ENCODE measurements at places on chromosomes 12 and 14. TPM values are rescaled to one million over a fixed set of nuclear protein-coding genes. Genes with fewer than 3 reads are reported as not detected.

- H3K27ac ChIP-seq = no peak overlapping the region
- no peak for DNase-seq
- H3K27me3 ChIP-seq = no peaks in the 10 kb centered on the region
- peaks cover 10% of the 10 kb centered on the region for H3K4me1 ChIP-seq
- no peak overlapping the region for H3K4me3 ChIP-seq
These were observed 506.0 kb downstream of the DIO2 start for GRCh38 chr14:79705126-79705894.

DNA sequence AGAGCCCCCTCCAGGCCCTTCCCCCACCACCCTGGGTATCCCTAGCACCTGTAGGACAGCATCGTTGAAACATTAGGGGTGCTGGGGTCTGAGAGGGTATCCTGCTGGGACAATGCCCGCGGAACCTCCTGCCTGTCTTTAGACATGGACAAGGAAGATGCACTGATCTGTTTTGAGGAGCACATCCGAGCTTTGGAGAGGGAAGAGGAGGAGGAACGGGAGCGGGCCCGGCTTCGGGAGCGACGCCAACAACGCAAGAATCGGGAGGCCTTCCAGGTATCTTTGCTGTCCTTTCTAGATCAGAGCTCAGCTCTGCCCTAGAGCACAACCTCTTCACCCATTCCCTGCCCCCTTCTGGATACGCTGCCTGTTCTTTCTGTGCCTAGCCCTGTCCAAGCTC lies 13.2 kb downstream of the PRPF40B start:
- peak overlapping the region; percentile 83 for H3K27ac ChIP-seq
- no peaks in the 10 kb centered on the region for H3K27me3 ChIP-seq
- no peak overlapping the region for H3K4me3 ChIP-seq
- H3K4me1 ChIP-seq = peaks cover 20% of the 10 kb centered on the region

GRCh38 chr12:77047341-77048109 lies 17.8 kb downstream of the E2F7 start:
- peaks cover 3% of the 10 kb centered on the region for H3K4me1 ChIP-seq
- H3K4me3 ChIP-seq = no peak overlapping the region
- peaks cover 4% of the 10 kb centered on the region for H3K36me3 ChIP-seq
- H3K27ac ChIP-seq = no peak overlapping the region
- DNase-seq = no peak
- no peaks in the 10 kb centered on the region for H3K27me3 ChIP-seq

The GLS2 gene
- 0.54 TPM for total RNA-seq

DNA sequence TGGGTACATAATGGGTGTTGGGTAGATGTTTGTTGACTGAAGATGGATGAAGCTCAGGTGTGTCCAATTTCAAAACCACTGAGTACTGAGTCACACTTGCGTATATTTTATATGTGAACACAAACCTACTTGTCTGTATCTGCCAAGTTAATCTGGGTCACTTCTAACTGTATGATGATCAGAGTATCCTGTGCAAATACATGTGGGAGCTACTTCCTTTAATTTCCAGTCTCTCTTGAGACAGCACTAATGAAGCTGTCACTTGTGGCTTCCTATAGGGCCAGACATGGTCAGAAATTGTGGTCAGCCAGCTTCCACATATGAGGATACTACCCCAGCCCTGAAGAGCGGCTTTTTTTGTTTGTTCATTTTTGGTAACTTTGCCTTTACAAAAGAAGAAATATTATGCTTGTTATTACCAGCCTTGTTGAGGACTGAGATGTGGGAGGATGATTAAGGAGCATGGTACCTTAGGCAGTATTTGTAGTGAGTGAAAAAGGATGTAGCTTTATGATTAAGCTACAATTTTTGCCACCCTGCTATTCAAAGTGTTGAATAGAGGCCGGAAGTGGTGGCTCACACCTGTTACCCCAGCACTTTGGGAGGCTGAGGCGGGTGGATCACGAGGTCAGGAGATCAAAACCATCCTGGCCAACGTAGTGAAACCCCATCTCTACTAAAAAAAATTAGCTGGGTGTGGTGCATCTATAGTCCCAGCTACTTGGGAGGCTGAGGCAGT lies 32.4 kb downstream of the PLXNC1 start:
- H3K27ac ChIP-seq = no peak overlapping the region
- no peak overlapping the region for H3K4me3 ChIP-seq
- no peak for DNase-seq
- no peaks in the 10 kb centered on the region for H3K27me3 ChIP-seq
- peaks cover 5% of the 10 kb centered on the region for H3K36me3 ChIP-seq

GRCh38 chr12:163406-163986 lies 50.5 kb downstream of the SLC6A12 start:
- peaks cover 2% of the 10 kb centered on the region for H3K36me3 ChIP-seq
- DNase-seq = no peak
- H3K27me3 ChIP-seq = peaks cover 34% of the 10 kb centered on the region
- H3K4me3 ChIP-seq = no peak overlapping the region
- H3K4me1 ChIP-seq = peaks cover 4% of the 10 kb centered on the region
- no peak overlapping the region for H3K27ac ChIP-seq

The EPYC gene
- not detected for total RNA-seq

DNA sequence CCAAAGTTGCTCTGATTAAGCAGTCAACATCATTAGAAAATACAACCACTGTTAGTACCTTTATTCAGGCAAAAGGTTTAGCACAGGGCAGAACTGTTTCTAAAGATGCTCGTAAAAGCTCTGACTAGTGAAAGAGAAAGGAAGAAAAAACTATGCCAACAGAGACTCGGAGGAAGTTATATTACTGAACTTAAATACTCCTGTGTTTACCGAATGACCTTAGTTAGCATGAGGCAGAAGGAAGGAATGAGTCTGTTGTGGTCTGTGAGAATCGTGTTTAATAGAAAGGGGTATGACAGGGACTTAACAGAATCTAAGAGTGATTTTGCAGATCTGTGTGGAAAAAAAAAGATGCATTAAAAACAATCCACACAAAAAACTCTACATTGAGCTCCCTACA lies 84.1 kb upstream of the OVCH1 start:
- H3K27me3 ChIP-seq = no peaks in the 10 kb centered on the region
- H3K27ac ChIP-seq = no peak overlapping the region
- H3K4me3 ChIP-seq = no peak overlapping the region
- H3K4me1 ChIP-seq = peaks cover 37% of the 10 kb centered on the region
- peaks cover 2% of the 10 kb centered on the region for H3K36me3 ChIP-seq

DNA sequence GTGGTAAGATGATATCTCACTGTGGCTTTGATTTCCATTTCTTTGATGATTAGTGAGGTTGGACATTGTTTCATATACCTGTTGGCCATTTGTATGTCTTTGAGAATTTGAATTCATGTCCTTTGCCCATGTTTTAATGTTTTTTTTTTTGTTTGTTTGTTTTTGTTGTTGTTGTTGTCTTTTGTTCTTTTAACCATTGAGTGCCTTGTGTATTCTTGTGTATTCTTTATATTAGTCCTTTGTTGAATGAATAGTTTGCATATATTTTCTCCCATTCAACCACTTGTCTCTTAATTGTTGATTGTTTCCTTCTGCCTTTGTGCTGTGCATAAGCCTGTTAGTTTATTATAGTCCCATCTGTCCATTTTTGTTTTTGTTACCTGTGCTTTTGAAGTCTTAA lies 71.9 kb downstream of the FBXO33 start:
- H3K4me1 ChIP-seq = peaks cover 5% of the 10 kb centered on the region
- DNase-seq = no peak
- peaks cover 21% of the 10 kb centered on the region for H3K36me3 ChIP-seq
- no peak overlapping the region for H3K27ac ChIP-seq
- H3K27me3 ChIP-seq = no peaks in the 10 kb centered on the region
- no peak overlapping the region for H3K4me3 ChIP-seq

- no peaks in the 10 kb centered on the region for H3K36me3 ChIP-seq
- H3K4me1 ChIP-seq = peaks cover 80% of the 10 kb centered on the region
- no peak overlapping the region for H3K4me3 ChIP-seq
- H3K27ac ChIP-seq = peak overlapping the region; percentile 93
- DNase-seq = no peak
- no peaks in the 10 kb centered on the region for H3K27me3 ChIP-seq
These were observed 44.7 kb downstream of the FRS2 start for GRCh38 chr12:69514845-69515244.

DNA sequence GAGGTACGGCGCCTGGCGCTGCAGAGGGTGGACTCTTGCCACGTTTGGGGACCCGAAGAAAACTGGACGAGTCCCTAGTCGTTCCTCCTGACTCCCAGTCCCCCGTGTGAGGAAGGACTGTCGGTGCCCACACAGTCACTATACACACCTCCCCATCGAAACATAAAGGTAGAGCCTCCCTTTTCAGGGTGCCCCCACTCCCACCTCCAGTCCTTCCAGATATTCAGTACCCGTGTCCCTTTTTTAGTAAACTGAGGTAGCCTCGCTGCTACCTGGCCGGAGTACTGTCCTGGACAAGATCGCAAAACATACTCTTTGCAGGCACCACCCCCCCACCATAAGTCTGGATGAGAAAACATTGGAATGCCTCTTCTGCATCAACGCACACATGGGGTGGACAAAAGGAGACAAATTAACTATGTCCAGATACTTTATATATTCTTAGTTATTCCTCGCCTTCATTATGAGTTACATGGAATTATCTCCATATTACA lies 610 bp upstream of the KMT2D start:
- peak overlapping the region; percentile 95 for H3K4me3 ChIP-seq
- DNase-seq = no peak
- H3K27ac ChIP-seq = peak overlapping the region; percentile 97

- no peaks in the 10 kb centered on the region for H3K27me3 ChIP-seq
- H3K4me1 ChIP-seq = peaks cover 87% of the 10 kb centered on the region
- H3K4me3 ChIP-seq = peak overlapping the region; percentile 44
- peaks cover 45% of the 10 kb centered on the region for H3K36me3 ChIP-seq
- no peak for DNase-seq
- H3K27ac ChIP-seq = peak overlapping the region; percentile 99
These were observed 52.2 kb downstream of the SSH1 start for GRCh38 chr12:108805136-108805535.

DNA sequence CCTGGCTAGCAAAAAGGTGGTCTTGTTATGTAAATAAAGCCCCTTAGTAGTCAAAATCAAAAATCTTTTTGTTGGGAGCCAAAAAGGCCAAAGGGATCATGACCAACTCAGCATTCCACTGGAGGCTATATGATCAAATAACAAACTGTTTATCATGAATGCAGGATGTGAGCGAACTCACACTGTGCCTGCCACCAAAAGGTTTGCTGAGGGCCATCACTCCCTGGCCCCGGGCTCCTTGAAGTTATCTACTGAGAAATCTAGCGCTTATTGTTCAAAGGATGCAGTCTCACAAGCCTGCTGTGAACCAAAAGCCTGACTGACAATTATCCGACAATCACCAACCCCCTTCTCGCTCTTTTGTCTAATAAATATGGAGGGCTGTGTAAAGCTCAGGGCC lies 107.2 kb upstream of the DDHD1 start:
- no peaks in the 10 kb centered on the region for H3K27me3 ChIP-seq
- peaks cover 10% of the 10 kb centered on the region for H3K36me3 ChIP-seq
- no peak overlapping the region for H3K4me3 ChIP-seq
- no peak overlapping the region for H3K27ac ChIP-seq

DNA sequence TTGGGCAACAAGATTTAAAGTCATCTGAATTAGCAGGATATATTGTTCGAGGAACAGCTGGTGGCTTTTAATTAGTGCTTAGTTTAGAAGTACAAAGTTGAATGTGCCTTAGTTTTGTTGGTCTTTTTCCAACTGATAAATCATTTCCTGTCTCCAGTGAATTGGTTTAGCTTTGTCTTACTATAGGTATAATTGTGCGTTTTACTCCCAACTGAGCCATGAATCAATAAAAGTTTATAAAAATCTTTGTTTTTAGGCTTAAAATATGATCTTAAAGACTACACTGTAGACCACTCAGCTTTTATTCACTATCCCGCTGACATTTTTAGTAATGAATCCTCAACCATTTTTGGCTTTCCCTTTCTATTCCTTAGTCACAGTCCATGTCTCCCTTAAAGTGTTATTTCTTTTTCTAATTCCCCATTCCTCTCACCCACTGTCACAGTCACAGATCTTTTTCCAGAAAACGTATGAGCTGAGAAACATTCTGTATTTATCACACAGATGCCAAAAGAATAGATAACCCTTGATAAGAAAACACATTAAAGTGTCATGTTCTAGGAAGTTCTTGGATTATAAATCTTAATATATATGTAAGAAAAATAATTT lies 34.0 kb upstream of the ALG10 start:
- peaks cover 5% of the 10 kb centered on the region for H3K27me3 ChIP-seq
- no peak for DNase-seq
- H3K4me3 ChIP-seq = no peak overlapping the region
- no peaks in the 10 kb centered on the region for H3K36me3 ChIP-seq
- H3K27ac ChIP-seq = no peak overlapping the region
- H3K4me1 ChIP-seq = no peaks in the 10 kb centered on the region

DNA sequence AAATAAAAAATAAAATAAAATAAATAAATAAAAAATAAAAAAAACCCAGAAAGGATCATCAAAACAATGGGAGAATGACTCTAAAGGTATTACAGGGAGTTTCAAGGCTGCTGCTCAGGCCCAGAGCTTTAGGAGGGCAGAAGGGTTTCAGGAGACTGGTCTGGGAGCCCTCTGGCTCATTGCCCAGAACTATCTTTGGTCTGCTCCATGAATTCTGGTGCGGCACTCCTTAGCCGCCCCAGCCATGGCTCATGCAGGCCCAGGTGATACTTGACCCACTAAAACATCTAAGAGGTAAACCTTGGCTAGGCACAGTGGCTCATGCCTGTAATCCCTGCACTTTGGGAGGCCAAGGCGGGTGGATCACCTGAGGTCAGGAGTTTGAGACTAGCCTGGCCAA lies 14.7 kb upstream of the TMED10 start:
- no peaks in the 10 kb centered on the region for H3K36me3 ChIP-seq
- no peak overlapping the region for H3K4me3 ChIP-seq
- H3K27me3 ChIP-seq = no peaks in the 10 kb centered on the region

DNA sequence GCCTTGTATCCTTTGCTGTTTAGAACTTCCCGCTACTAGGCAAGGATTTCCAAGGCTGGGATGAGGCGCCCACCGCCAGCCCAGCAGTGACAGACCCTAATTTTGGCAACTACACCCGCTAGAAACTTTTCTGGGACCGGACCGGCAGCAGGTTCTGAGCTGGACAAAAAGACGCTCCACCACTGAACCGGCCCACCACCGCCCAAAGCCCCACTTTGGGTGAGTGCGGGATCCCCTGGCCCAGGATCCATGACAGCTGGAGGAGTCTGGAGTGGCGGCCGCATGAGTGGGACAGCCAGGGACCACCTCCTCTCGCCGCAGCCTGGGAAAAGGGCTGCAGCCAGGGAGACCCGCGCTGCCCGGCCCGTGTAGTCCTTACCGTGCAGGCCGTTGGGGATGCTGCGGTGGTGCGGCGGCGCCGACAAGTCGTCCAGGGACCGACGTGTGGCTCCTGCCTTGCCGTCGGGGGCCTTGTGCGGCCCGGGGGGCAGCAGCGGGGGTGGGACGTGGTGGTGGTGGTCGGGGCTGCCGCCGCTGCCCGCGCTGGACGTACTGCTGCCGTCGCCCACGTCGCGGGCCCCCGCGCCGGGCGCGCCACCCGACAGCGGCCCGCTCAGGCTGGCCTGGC lies 1.1 kb downstream of the CCDC85C start:
- H3K4me1 ChIP-seq = peaks cover 24% of the 10 kb centered on the region
- DNase-seq = no peak
- H3K36me3 ChIP-seq = no peaks in the 10 kb centered on the region
- peak overlapping the region; percentile 46 for H3K4me3 ChIP-seq
- H3K27me3 ChIP-seq = no peaks in the 10 kb centered on the region
